ENCODE measurements at places on chromosomes 16 and 17.

- DNase-seq = no peak
Measured at GRCh38 chr16:22370038-22370820, 4.2 kb downstream of the CDR2 start.

- no peak for DNase-seq
Measured at GRCh38 chr17:44197107-44197506, 2.6 kb downstream of the ATXN7L3 start.

- no peak for DNase-seq
Measured at GRCh38 chr16:89827383-89828198, 684 bp upstream of the SPIRE2 start.

DNA sequence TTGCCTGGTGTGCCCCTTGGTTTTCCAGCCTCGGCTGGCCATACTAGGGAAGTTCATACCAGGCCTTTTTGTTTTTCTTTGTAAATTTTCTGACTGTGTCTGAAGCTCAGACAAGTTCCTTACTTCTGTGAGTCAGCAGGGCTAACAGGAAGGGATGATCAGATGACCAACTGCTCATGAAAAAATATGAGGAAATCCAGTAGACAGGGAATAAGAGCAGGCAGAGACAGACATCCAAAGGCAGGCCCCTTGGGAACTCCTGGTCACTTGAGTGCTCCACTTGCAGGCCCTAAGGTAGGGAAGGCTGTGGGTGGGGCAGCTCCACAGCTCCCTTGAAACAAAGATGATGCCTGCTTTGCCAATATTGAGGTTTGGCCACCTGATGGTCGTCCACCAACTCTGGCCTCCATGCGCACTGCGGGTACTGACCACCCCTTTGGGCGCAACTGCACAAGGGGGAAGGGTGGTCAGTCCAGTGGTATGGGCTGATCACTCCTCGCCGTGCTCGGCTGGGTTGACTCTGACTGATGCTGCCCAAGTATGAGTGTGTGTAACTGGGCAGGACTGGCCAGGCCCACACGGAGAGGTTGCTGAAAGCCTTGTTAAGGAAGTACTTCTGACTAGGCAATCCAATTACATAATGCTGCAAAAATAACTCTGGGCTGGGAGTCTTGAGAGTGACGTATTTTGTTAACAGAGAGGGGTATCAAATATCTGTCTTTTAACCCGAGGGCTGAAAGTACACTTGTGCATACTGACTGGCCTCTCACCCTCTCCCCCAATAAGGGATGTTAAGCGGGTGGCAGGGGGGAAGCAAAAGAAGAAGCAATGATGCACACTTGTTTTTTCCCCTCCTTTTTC lies 20.8 kb upstream of the ZFHX3 start:
- no peak for DNase-seq

DNA sequence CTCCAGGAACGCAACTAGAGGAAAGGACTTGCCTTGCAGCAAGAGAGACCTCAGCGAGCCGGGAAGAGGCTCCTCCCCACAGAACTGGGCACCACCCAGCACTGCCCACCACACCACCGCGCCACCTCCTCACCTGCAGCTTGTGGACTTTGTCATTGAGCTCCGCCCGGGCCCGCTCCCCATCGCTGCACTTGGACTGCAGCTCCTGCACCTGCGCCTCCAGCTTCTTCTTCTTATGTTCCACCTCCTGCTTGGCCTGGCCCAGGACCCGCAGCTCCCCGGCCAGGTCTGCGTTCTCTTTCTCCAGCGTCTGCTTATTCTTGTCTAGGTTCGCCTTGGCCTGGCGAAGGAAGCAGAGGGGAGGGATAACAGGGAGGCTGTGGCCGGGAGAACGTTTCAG lies 76.7 kb downstream of the NDE1 start:
- no peak for DNase-seq
